ENCODE measurements at places on chromosomes 1 and 21.

GRCh38 chr1:119112791-119113190 is 27.7 kb downstream of the WARS2 start:
- DNase-seq: no peak

GRCh38 chr1:118928739-118929554 is 59.2 kb downstream of the TBX15 start:
- DNase-seq: no peak

- DNase-seq: no peak
These were observed 268.2 kb upstream of the NR5A2 start for GRCh38 chr1:199759268-199759730.

- DNase-seq: no peak
These were observed 20.1 kb upstream of the DISP3 start for GRCh38 chr1:11458811-11459275.

DNA sequence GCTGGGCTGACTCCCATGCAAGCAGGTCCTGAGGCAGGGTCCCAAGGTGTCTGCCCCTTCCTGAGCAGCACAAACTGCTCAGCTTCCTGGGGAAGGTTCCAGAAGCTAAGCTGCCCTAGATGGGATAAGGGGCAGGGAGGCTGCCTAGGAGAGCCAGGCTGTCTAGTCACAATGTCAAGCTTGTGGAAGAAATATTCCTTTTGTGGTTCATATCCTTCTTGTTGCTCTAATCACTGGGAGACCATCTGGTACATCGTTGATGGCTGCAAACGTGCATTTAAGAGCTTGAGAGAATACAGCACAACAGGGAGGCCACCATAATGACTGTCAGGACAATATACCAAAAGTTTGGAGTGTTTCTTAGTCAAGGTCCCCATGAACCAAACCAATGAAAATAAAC is 67.4 kb downstream of the SLC16A1 start:
- no peak for DNase-seq

DNA sequence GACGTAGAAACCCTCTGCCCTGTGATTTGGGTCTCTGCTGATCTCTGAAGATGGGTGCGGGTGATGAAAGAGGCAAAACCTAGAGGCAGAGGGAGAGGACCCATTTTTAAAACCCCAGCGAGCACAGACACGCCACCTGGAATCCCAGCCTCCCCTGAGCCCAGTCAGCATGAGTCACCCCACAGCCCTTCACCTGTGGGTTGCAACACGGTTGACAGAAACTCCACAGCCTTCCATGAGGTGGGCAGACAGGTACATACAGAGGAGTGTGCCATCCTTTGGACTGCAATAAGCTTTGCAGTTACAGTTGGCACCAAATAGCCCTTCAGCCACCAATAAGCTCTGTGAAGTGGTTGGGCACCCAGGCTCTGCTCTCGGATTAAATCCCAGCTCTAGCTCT is 2.1 kb upstream of the GRHL3 start:
- DNase-seq: no peak

- DNase-seq: no peak
These were observed 25.2 kb downstream of the GPR137B start for GRCh38 chr1:236167578-236167977.

- no peak for DNase-seq
These were observed 16.9 kb downstream of the DCAF8 start for GRCh38 chr1:160245434-160245833.

DNA sequence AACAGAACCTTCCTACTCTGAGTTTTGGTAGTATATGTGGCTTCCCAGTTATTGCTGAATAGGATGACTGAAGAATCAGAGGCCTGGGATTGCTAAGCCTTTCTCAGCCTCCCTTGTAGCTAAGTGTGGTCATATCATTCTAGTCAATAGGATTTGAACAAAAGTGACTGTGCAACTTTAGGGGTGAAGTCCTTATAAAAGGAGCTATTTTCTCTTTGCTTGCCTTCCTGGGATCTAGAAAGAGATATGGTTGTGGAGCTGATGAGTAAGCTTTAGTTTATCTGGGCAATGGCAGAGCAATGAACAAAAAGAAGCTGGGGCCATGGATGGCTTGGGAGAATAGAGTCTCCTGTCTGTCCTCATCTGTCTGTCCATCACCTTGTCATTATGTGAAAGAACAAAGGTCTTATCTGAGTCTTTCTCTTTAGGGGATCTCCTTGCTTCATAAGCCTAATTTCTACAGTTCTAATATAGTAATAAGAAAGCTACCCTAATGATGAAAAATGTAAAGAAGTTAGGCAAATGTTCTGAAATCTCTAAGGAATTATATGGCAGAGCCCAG is 91.5 kb downstream of the TENT5C start:
- no peak for DNase-seq

DNA sequence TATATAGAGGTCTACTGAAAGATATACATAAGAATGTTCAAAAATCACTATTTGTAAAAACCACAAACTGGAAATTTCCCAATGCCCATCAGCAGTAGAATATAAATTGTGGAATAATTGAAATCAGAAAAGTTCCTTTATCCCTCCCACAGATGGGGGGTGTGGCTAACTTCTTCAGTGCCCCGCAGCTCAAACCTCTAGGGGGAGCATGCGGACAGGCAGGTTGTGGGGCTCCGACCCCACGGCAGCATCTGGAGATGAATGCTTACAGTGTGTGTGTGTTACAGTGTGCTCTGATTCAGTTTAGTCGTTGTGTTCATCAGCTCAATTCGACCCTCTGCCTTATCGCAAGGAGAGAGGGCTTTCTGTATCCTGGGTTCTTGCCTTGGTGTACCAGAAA is 262.1 kb upstream of the LRRC7 start:
- DNase-seq: no peak

DNA sequence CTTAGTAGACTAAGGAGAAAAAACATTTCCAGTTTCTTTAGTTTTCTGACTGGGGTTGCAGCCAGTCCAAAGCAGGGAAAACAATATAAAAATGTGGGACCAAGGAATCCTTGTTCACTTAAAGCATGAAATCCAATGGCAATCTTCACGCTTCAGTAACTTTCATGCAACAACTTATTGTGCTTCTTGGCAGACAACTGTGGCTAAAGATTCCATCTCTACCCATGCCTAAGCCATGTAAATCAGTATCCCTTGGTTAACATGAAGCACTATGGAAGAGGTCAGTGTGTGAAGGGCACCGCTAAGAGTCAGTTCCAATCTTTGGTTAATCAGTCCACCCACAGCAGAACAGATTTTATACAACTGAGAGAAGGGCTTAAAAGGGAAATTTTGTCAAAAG is 201.8 kb upstream of the GREM2 start:
- DNase-seq: no peak

DNA sequence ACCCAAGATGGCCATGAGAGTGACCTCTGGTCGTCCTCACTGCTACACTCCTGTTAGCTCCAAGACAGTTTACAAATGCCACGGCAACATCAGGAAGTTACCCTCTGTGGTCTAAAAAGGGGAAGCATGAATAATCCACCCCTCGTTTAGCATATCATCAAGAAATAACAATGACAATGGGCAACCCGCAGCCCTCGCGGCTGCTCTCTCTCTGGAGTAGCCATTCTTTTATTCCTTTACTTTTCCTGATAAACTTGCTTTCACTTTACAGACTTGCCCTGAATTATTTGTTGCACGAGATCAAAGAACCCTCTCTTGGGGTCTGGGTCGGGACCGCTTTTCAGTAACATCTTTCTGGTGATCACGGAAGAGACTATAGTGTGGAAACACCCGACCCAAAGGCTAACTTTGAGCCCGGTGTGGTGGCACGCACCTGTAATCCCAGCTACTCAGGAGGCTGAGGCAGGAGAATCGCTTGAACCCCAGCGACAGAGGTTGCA is 19.8 kb upstream of the COX20 start:
- DNase-seq: no peak
